ENCODE measurements at places on chromosomes 5 and 9.

DNA sequence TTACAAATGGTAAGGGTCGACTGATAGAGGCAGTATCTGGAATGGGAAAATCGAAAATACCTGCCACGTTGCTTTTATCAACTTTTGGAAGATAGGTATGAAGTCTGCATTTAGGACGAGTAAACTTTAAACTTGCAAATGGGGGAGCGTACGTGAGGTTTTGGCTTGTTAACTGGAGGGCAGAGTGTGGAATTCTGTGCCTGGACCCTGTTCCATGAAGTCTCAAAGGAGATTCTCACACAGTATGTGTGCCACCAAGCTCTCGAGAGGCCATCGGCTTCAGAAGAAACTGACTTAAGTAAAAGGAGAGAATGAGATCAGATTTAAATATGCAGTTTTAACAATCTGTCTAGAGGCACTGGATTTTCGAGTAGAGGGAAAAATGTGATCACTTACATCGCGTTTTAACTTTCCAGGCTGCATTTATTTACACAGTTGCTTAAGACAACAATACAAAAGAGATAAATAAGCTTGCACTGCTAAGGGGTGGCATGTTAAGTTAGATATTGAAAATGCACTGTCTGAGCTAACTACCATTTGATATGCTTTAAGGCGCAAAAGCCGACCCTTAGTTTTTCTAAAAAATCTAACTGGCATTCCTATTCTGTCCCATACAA, 401.6 kb downstream of the EBF1 start:
- DNase-seq: no peak

DNA sequence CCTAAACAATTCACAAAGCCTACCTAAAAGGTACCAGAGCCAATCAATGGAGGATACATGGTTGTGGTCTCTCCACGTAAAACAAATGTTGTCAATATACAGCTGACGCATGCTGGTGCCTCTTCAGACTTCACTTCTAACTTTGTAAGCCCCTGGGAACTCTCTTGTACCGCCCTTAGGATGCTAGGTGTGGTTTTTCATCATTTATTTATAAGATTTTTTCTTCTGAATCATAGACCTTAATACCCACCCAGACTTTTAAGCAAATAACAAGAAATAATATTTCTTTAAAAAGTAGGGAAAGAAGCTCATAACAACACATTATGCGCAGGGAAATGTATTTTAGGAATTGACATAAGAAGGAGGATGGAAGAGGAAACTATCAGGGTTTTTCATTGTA, 33.0 kb downstream of the SSBP2 start:
- DNase-seq: peak; percentile 55

- no peak for DNase-seq
Observed at GRCh38 chr5:199197-199949, 8.1 kb downstream of the LRRC14B start.

GRCh38 chr9:79652598-79652997, 80.8 kb downstream of the TLE4 start:
- DNase-seq: no peak
